Adrenal gland (tissue), 19 donors: ENCODE measurements at places on chromosomes 2 and 18. TPM values are rescaled to one million over a fixed set of nuclear protein-coding genes. Genes with fewer than 3 reads are reported as not detected.

DNA sequence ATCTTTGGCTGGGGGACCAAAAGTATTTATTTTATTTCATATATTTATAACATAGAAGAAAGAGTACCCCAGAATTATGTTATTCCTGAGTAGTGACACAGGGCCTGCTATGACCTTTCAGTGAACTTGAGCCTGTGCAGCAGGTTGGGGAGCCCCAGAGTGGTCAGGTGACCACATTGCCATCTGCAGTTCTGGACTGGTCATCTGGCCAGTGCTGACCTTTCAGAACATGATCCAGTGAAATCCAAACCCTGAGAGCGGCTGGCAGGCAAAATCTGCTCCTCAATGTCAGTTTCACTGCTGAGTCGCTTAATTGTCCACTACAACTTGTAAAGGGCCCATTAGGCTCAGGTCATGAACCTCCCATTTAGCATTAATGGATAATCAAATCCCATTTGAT, 336.7 kb upstream of the KCNH7 start:
- no peak for DNase-seq

DNA sequence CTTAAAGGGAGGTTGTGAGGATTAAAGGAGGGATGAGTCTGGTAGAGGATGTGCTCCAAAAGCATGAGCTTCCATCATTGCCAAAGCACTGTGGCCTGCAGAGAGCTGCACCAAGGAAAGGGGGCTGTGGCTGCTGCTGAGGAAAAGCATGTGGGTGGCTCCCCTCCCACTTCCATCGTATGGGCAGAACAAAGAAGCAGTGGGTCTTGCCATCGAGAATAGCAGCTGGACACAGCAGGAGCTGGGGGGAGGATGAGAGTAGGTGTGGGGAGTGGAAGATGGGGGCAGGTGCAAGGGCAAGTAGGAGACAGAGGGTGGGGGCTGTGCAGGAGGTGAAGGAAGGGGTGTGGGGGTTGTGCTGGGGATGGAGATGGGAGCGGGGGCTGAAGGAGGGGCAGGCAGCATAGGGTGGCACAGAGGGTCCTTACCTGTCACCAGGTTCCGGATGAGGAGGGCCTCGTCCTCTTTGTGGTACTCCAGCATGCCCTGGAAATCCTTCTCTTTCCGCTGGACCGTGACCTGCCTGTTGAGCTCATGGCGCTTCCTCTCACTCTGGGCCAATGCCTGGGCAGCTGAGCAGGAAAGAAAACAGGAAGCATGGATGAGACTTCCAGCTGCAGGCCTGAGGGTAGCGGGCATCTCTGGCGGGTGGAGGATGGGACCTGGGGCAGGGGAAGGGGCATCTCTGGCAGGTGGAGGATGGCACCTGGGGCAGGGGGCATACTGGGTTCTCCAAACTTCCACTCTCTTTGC, 33.6 kb upstream of the ACAA2 start:
- no peak for DNase-seq

- DNase-seq = no peak
Observed at GRCh38 chr2:158719403-158719802, 75.7 kb upstream of the DAPL1 start.

- DNase-seq = no peak
Observed at GRCh38 chr18:35661483-35662146, 80.1 kb downstream of the GALNT1 start.

The MALT1 gene
- total RNA-seq = 19.2 TPM

The COBLL1 gene
- 266 TPM for total RNA-seq

The NEU2 gene
- total RNA-seq = not detected
